OCI-LY7 (cell line): ENCODE measurements at places on chromosomes 5 and 9. TPM values are rescaled to one million over a fixed set of nuclear protein-coding genes. Genes with fewer than 3 reads are reported as not detected.

TTC23L gene
- 0.63 and 1.4 TPM in 2 replicates for total RNA-seq

SCGB3A1 gene
- total RNA-seq: not detected in 2 replicates

CDC25C gene
- 21.1 and 26.9 TPM in 2 replicates for total RNA-seq

CDK5RAP2 gene
- total RNA-seq: 76.0 and 101 TPM in 2 replicates

IFNA13 gene
- not detected in 2 replicates for total RNA-seq

GRCh38 chr5:5291357-5291756 lies 131.1 kb upstream of the ICE1 start:
- DNase-seq: no peak

DNA sequence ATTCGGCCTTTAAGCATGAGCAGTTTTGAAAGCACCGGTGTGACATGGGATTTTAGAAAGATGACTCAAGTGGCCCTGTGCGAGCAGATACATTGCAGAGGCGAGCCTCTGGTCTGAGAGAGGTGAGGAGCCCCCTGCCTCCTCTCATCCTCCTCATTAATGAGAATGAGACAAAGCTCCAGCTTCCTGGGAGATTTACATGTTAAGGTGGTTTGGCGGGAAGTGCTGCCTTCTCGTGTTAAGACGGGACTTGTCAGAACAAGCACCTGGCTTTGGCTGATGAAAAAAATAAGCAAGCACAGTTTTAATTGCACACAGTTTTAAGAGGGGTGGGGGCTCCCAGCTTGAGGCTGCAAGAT lies 68.1 kb downstream of the ACTL7B start:
- no peak for DNase-seq

DNA sequence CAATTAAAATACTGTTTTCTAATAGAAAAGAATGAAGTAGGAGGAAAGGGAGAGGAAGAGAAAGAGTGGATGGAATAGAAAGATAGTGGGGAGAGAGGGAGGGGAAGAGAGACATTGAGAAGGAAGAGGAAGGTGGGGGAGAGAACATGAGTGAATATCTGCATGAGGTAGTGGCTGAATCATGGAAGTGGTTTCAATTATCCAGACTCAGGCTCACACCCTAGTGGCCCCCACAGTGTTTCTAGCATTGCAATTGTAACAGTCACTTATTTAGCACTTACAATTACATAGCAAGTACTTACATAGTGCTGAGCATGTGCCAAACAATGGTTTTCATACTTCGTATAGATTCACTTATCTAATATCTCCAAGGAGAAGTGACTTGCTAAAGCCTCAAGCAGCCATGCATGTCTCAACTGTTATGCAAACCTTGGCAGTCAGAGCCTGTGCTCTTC lies 72.7 kb downstream of the CAST start:
- DNase-seq: peak; percentile 40

DNA sequence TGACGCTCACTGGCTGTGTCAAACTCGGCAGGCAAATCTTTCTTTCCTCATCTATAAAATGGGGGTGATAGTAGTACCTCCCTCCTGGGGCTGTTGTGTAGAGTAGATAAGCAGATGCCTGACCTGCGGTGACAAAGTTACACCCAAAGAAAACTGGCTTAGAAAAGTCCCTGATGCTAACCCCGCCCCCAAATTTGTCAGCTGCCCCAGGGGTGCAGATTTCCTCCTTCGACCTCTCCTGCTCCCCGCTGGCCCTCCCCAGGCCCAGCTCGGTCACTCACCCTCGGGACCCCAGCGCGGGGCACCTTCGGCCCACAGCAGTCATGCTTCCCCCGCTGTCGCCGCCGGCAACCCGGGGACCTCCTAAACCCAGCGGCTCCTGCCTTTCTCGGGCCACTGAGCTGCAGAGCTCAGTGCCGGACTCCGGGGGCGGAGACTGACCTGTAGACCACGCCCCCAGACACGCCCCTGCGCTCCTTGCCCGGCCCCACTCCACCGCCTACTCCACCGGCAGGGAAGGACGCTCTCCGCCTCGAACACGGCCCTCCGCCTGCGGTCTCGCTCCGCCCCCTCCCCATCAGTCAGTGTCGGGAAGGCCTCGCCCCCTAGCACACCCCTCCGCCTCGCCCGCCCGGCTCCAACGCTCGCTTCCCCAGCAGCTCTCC lies 7.4 kb downstream of the SH2D3C start:
- peak; percentile 97 for DNase-seq
